ENCODE measurements at places on chromosomes 7 and 10. TPM values are rescaled to one million over a fixed set of nuclear protein-coding genes. Genes with fewer than 3 reads are reported as not detected.

Gene PYROXD2
- total RNA-seq: 15.7 TPM

Gene JCAD
- total RNA-seq: 3.6 TPM

Gene PRTFDC1
- total RNA-seq: 19.2 TPM

Gene HABP2
- total RNA-seq: 0.27 TPM

Gene TMEM270
- total RNA-seq: not detected

Gene SUGCT
- 6.4 TPM for total RNA-seq

Gene EPHB4
- total RNA-seq: 34.5 TPM

Gene TMEM196
- total RNA-seq: not detected

Gene ARHGAP21
- total RNA-seq: 64.8 TPM

Gene PRKG1
- total RNA-seq: 89.1 TPM

Gene TMEM243
- total RNA-seq: 29.0 TPM

Gene GHRHR
- not detected for total RNA-seq

Gene SH2D4B
- not detected for total RNA-seq

Gene ASB13
- total RNA-seq: 28.1 TPM

- H3K4me3 ChIP-seq: peak overlapping the region; percentile 1
- H3K4me1 ChIP-seq: peaks cover 27% of the 10 kb centered on the region
- DNase-seq: peak; percentile 70
- H3K27ac ChIP-seq: peak overlapping the region; percentile 72
Observed at GRCh38 chr10:70480239-70480861, 1.8 kb downstream of the PALD1 start.

- H3K4me1 ChIP-seq: peaks cover 17% of the 10 kb centered on the region
- H3K36me3 ChIP-seq: no peaks in the 10 kb centered on the region
- DNase-seq: no peak
- no peak overlapping the region for H3K27ac ChIP-seq
- H3K27me3 ChIP-seq: no peaks in the 10 kb centered on the region
Observed at GRCh38 chr10:94358480-94358879, 4.3 kb downstream of the NOC3L start.

DNA sequence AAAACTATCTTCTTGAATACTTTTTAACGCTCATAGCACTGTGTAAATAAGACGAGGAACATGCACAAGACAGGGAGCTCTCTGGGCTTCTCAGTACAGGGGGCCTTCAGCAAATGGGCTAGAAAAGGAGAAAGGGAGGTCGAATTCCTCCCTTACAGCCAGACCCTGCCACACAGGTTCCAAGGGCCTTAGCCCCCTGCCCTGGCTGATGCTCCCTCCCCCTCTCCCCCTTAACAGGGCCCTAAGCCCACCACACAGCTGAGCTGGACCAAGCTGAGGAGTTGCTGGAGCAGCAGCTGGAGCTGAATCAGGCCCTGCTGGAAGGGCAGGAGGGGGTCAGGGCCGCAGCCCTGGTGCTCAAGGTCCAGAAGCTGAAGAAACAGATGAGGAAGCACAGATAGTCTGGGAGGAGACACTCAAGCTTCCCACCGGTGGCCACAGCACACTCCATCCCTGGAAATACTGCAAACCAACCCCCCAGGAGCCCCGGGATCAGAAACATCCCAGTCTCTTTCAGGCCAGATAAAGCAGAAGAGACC is 153.9 kb downstream of the SNX13 start:
- no peak overlapping the region for H3K27ac ChIP-seq
- no peak for DNase-seq
- no peaks in the 10 kb centered on the region for H3K4me1 ChIP-seq
- H3K27me3 ChIP-seq: no peaks in the 10 kb centered on the region
- H3K36me3 ChIP-seq: peaks cover under 1% of the 10 kb centered on the region

DNA sequence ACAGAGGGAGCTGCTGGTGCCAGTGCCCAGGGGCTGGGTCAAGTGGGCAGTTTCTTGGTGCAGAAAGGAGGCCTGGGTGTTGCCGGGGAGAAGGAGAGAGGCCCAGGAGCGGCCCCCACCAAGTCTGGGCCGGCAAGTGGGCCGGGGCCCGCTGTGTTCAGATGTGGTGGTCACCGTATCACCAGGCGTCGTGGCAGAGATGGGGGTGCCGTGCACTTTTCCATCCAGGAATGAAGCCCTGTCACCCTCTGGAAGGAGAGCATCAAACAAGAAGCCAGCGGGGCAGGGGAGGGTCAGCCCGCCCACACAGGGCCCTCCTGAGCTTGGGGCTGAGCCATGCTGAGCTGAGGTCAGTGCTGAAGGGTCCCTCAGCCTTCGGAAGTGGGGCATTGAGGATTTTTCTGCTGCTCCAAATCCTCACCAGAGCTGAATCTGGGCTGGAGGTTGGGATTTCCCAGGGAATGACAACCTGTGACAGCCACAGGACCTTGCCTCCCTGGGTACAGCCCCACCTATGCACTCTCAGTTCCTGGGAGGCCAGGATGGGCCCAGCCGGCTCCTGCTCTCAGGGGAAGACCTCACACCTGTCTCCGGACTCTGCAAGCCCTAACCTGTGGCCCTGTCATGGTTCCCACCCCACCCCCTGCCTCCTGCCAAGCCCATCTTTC is 27.9 kb upstream of the INPP5A start:
- no peaks in the 10 kb centered on the region for H3K4me1 ChIP-seq
- no peak overlapping the region for H3K4me3 ChIP-seq
- no peaks in the 10 kb centered on the region for H3K36me3 ChIP-seq
- H3K27me3 ChIP-seq: no peaks in the 10 kb centered on the region
- peak; percentile 41 for DNase-seq

- DNase-seq: no peak
- H3K4me3 ChIP-seq: no peak overlapping the region
- H3K4me1 ChIP-seq: no peaks in the 10 kb centered on the region
- H3K27me3 ChIP-seq: no peaks in the 10 kb centered on the region
Observed at GRCh38 chr7:142669074-142669654, 80.1 kb upstream of the PRSS1 start.

DNA sequence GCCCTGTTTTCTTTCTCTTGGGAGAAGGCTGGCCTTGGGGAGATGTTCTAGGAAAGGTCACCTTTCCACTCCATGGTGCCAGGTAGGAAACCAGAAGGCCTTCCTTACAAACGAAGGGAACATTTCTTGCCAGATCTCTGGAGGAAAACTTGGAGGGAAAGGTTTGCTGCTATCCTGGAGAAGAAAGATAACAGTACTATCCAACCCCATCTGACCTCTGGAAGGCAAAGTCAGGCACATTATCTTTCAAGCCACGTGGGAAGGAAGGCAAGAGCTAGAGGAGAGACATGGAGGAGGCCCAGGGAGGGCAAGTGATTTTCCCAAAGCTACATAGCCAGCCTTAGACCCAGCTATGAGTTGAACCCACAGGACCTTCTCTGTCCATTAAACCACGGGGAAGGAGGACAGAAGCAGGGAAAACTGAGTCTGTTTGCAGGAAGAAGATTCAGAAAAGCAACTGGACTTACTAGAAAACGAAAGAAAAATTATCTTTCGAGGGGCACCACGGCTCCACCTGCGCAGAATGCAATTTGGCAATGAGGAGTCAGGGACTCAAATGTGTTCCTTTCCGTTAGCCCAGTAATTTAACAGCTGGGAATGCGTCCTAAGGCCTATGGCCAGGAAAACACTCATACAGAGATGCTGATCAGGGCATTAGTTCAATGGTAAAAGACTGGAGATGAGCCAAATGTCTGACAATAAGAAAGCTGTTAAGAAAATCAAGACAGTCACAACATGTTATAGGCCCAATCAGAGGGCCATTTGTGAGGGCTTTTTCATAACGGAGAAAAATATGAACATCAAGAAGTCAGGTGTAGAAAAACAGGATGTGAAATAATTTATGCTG is 32.0 kb upstream of the PSAP start:
- no peaks in the 10 kb centered on the region for H3K27me3 ChIP-seq
- H3K4me1 ChIP-seq: no peaks in the 10 kb centered on the region
- no peak for DNase-seq
- no peaks in the 10 kb centered on the region for H3K36me3 ChIP-seq

DNA sequence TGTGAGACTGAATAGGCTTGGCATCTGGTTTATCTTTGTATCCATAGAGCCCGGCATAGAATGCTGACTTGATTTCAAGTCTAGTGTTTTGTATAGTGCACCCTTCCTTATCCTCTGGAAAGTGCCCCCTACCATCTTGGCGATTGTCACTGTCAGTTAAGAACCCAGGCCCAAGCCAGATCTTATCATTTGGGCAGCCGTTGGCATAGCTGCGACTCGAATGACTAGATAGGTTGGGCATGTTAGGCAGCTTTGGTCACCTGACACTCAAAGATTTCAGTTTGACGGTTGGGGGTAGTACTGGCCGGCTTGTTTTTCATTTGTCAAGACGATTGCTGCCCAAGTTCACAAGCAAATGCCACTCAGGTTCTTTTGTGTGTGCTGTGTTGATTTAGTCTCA is 6.6 kb downstream of the NIPSNAP2 start:
- no peak for DNase-seq
- H3K27me3 ChIP-seq: no peaks in the 10 kb centered on the region
- H3K27ac ChIP-seq: no peak overlapping the region
- no peak overlapping the region for H3K4me3 ChIP-seq
- H3K4me1 ChIP-seq: no peaks in the 10 kb centered on the region

DNA sequence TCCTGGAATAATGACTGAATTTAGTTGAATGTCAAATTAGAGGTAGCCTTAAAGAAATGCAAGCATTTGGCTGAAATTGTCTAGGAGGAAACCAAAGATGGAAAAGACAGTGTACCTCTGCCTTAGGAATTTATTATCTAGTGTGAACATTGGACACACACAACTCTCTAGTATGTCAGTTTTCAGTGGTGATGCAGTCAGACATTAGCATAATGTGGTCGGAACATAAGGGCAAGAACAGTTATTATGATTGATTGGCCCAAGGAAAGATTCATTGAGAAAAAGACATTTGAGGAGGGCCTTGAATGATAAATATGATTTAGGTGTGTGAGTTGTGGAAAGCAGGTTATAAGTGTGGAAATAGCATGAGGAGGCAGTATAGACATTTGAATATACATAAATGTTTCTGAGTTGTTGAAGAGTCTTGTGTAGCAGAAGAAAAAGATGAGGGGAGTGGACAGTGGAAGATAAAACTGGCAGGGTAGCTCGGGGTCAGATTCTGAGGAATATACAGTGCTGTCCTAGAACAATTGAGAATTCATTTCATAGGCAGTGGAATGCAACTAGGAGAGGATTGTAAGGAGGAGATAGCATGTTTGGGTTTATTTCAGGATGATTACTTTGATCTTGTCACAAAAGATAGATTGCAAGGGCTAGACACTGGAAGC is 414.7 kb downstream of the SUGCT start:
- no peak for DNase-seq
- H3K4me3 ChIP-seq: no peak overlapping the region
- no peaks in the 10 kb centered on the region for H3K4me1 ChIP-seq
- no peaks in the 10 kb centered on the region for H3K27me3 ChIP-seq
- no peaks in the 10 kb centered on the region for H3K36me3 ChIP-seq
- H3K27ac ChIP-seq: no peak overlapping the region

GRCh38 chr10:124292911-124293615 is 125.7 kb downstream of the OAT start:
- no peaks in the 10 kb centered on the region for H3K36me3 ChIP-seq
- H3K27me3 ChIP-seq: no peaks in the 10 kb centered on the region
- H3K27ac ChIP-seq: no peak overlapping the region
- DNase-seq: no peak
- H3K4me1 ChIP-seq: no peaks in the 10 kb centered on the region
- no peak overlapping the region for H3K4me3 ChIP-seq

DNA sequence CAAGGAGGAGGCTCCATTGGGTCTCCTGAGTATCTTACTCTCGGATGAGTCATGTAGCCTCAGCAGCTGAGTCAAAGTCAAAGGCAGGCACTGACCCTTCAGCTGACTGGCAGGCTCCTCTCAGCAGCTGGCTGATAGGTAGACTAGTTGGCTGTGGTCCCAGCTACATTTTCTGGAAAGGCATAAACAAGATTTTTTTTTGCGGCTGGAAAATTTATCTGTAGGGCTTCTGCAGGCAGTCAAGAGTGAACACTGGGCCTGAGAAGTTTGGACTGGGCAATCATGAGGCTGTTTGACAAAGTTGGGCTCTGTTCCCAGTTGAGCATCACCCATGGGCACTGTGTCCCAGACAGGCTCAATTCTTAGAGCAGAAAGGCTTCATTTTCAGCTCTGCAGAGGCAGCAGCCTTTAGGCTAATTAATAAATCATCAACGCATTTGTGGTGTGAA is 796.2 kb downstream of the CCSER2 start:
- DNase-seq: no peak
- H3K36me3 ChIP-seq: no peaks in the 10 kb centered on the region
- no peaks in the 10 kb centered on the region for H3K4me1 ChIP-seq
- no peaks in the 10 kb centered on the region for H3K27me3 ChIP-seq
- H3K4me3 ChIP-seq: no peak overlapping the region

- no peak for DNase-seq
- H3K27me3 ChIP-seq: no peaks in the 10 kb centered on the region
- H3K4me1 ChIP-seq: no peaks in the 10 kb centered on the region
- H3K27ac ChIP-seq: no peak overlapping the region
- H3K4me3 ChIP-seq: no peak overlapping the region
Observed at GRCh38 chr10:73232887-73233286, 14.2 kb downstream of the DNAJC9 start.

DNA sequence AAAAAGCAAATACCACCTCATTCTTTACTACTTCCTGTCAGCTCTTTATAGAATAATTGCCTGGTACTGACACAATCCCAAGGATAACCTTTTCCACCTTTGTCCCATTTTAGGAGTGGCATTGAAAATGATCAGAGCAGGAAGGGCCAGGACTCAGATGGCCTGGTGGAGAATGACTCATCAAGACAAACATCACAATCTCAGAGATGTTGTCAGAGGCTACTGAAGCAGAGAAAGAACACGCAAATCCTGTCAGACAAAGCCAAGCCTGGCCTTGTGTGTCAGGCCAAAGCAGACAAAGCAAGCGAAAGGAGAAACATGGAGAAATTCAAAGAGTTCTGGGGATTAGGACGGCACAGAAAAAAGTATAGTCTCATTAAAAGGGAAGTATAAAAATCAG is 40.9 kb downstream of the NSUN6 start:
- peak overlapping the region; percentile 66 for H3K27ac ChIP-seq
- no peaks in the 10 kb centered on the region for H3K27me3 ChIP-seq
- DNase-seq: no peak
- H3K4me1 ChIP-seq: no peaks in the 10 kb centered on the region

DNA sequence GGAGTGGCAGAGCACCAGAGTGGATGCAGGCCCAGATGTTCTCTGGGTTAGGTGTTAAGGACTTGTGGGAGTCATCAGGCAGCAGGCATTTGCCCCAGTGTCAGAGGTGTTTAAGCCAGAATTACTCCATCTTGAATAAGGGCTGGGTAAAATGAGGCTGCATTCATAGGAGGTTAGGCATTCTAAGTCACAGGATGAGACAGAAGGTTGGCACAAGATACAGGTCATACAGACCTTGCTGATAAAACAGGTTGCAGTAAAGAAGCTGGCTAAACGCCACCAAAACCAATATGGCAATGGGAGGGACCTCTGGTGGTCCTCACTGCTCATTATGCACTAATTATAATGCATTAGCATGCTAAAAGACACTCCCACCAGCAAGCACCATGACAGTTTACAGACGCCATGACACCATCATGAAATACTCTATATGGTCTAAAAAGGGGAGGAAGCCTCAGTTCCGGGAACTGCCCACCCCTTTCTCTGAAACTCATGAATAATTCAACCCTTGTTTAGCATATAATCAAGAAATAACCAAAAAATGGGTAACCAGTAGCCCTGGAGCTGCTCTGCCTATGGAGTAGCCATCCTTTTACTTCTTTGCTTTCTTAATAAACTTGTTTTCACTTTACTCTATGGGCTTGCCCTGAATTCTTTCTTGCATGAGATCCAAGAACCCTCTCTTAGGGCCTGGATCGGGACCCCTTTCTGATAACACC is 882 bp upstream of the LRRC61 start:
- H3K27ac ChIP-seq: peak overlapping the region; percentile 90
- H3K27me3 ChIP-seq: no peaks in the 10 kb centered on the region
- no peak for DNase-seq
- no peaks in the 10 kb centered on the region for H3K36me3 ChIP-seq
- peak overlapping the region; percentile 61 for H3K4me3 ChIP-seq
- peaks cover 13% of the 10 kb centered on the region for H3K4me1 ChIP-seq

- no peaks in the 10 kb centered on the region for H3K27me3 ChIP-seq
- H3K4me1 ChIP-seq: no peaks in the 10 kb centered on the region
- H3K36me3 ChIP-seq: no peaks in the 10 kb centered on the region
- DNase-seq: no peak
Observed at GRCh38 chr10:110508159-110508788, 10.6 kb downstream of the DUSP5 start.

Data from Peyer's patch (tissue), 4 donors.